ENCODE measurements at places on chromosomes 7 and 10.

DNA sequence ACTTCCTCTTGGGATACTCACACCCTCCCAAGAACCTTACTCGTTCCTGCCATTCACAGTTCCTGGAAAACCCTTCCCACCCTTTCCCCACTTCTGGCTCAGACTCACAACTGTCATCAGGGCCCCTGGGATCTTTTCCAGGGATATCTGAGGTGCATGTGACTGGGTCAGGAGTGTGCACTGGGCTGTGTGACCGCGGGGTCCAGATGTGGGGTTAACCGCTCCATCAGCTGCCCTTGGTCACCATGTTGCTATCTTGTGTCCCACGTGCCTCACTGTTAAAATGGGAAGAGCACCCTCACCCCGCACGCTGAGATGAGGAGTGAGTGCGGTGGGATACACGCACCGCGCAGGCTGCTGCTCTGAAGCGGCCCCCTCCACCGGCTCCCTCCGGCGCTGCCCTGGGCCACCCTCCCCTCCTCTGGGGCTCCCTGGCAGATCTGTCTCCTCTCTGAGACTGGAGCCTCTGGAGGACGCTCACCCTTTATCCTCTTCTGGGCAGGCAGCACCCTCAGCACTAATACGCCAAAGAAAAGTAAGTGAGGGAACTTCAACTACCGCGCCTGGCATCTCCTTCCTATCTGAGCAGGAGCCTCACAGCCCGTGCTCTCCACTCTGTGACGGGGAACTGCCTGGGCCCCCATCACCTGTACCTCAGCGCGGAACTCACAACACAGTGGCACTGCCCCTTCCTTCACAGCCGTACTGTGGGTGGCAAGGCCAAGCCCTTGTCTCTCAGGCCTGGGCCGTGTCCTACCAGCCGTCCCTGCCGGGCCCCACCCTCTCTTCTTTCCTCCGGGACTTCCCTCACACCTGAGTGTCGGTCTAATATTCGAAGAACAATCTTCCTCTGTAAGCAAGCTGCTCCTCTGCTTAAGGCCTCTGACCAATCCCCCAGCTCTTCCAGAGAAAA, 15.6 kb downstream of the COBL start:
- H3K27ac ChIP-seq: no peak overlapping the region
- H3K27me3 ChIP-seq: no peaks in the 10 kb centered on the region
- H3K36me3 ChIP-seq: no peaks in the 10 kb centered on the region
- no peaks in the 10 kb centered on the region for H3K4me1 ChIP-seq

- H3K36me3 ChIP-seq: no peaks in the 10 kb centered on the region
- no peak for DNase-seq
- peaks cover 6% of the 10 kb centered on the region for H3K27me3 ChIP-seq
- no peak overlapping the region for H3K4me3 ChIP-seq
Observed at GRCh38 chr7:104814126-104814525, 199.9 kb upstream of the KMT2E start.

GRCh38 chr10:25890995-25891394, 43.0 kb upstream of the MYO3A start:
- no peak for DNase-seq
- no peak overlapping the region for H3K27ac ChIP-seq

- no peaks in the 10 kb centered on the region for H3K4me1 ChIP-seq
- no peak overlapping the region for H3K4me3 ChIP-seq
- no peaks in the 10 kb centered on the region for H3K27me3 ChIP-seq
- no peak overlapping the region for H3K27ac ChIP-seq
Observed at GRCh38 chr10:31622978-31623377, 304.0 kb downstream of the ZEB1 start.

- peaks cover 22% of the 10 kb centered on the region for H3K4me1 ChIP-seq
- H3K4me3 ChIP-seq: no peak overlapping the region
- H3K27me3 ChIP-seq: no peaks in the 10 kb centered on the region
- H3K27ac ChIP-seq: no peak overlapping the region
- peaks cover 10% of the 10 kb centered on the region for H3K36me3 ChIP-seq
Observed at GRCh38 chr7:28062197-28062991, 118.2 kb downstream of the JAZF1 start.

GRCh38 chr10:132547421-132547861, 9.9 kb downstream of the INPP5A start:
- H3K4me3 ChIP-seq: no peak overlapping the region
- H3K27me3 ChIP-seq: no peaks in the 10 kb centered on the region
- H3K4me1 ChIP-seq: peaks cover 79% of the 10 kb centered on the region
- H3K27ac ChIP-seq: peak overlapping the region; percentile 68
- H3K36me3 ChIP-seq: no peaks in the 10 kb centered on the region

DNA sequence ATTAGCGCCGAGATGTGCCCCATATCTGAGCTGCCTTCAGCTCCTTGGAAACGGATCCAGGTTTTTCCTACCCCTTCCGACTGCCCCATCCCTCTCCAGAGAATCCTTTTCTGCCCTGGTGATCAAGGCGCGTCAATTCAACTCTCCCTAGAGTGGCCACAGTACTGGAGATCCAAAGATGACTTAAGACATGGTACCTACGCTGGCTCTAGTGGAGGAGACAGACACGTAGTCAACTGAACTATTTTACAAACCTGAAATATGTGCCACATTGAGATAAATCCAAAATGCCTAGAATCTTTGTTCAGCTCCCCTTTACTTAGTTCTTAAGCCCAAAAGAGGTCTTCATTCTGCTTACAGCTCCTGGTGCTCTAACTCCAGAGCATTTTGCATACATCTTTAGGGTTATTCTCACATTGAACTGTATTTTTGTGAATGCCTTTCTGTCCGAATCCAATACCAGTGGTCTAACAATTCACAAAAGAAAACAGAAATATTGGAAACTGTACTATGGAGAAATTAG, 444 bp upstream of the TNPO3 start:
- peaks cover 5% of the 10 kb centered on the region for H3K27me3 ChIP-seq
- peak overlapping the region; percentile 100 for H3K27ac ChIP-seq
- DNase-seq: no peak
- peaks cover 33% of the 10 kb centered on the region for H3K4me1 ChIP-seq

DNA sequence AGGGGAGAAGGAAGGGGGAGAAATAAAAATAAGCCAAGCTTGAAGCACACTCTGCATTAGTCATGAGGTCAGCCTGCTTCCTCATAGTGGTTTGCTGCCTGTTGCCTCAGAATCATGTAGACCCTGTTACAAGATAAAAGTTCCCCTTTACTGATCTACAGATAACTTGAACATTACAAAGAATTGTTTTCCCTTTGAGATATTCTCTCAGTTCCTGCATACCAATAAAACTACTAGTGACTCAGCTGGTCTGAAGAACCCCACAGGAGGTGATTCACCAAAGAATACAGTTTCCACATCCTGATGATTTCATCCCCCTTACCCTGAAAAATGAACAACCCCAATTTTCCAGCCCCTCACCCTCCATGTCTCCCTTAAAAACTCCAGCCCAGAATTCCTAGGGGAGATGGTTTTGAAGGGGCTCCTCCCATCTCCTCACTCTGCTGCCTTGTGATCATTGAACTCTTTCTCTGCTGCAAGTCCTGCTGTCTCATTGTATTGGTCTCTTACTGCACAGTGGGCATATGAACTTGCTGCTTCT, 31.5 kb upstream of the NRP1 start:
- H3K27ac ChIP-seq: peak overlapping the region; percentile 73
- H3K36me3 ChIP-seq: no peaks in the 10 kb centered on the region
- peaks cover 24% of the 10 kb centered on the region for H3K27me3 ChIP-seq
- no peak overlapping the region for H3K4me3 ChIP-seq
- H3K4me1 ChIP-seq: peaks cover 21% of the 10 kb centered on the region

GRCh38 chr10:131706476-131706875, 194.3 kb upstream of the PPP2R2D start:
- no peaks in the 10 kb centered on the region for H3K36me3 ChIP-seq
- H3K27me3 ChIP-seq: peaks cover 10% of the 10 kb centered on the region
- H3K4me3 ChIP-seq: no peak overlapping the region
- no peaks in the 10 kb centered on the region for H3K4me1 ChIP-seq

DNA sequence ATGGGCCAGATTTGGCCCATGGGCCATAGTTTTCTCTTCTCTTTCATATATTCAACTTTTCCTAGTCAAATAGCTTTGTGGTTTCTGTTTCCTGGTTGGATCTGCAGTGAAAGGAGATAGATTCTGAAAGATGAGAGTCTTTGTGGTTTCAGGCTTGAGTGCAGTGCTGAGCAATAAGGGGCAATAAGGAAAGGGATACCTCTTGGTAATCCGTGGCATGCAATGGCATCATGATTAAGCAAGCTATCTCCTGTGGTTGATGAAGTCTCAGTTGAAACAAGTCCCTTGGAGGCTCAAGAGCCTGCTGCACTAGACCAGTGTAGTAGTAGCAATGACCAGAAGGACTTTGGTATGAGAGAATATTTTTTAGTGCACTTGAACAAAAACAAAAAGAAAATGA, 187.7 kb upstream of the CNTNAP2 start:
- H3K36me3 ChIP-seq: no peaks in the 10 kb centered on the region
- H3K4me3 ChIP-seq: no peak overlapping the region
- no peaks in the 10 kb centered on the region for H3K27me3 ChIP-seq
- H3K4me1 ChIP-seq: no peaks in the 10 kb centered on the region
- H3K27ac ChIP-seq: no peak overlapping the region

- no peak overlapping the region for H3K27ac ChIP-seq
- H3K36me3 ChIP-seq: no peaks in the 10 kb centered on the region
- no peaks in the 10 kb centered on the region for H3K4me1 ChIP-seq
- H3K27me3 ChIP-seq: no peaks in the 10 kb centered on the region
- H3K4me3 ChIP-seq: no peak overlapping the region
Observed at GRCh38 chr7:26618449-26618848, 245.9 kb downstream of the SKAP2 start.

GRCh38 chr10:18400906-18401245, 250.5 kb downstream of the NSUN6 start:
- no peak overlapping the region for H3K27ac ChIP-seq
- no peaks in the 10 kb centered on the region for H3K36me3 ChIP-seq
- H3K4me3 ChIP-seq: no peak overlapping the region
- peaks cover 5% of the 10 kb centered on the region for H3K4me1 ChIP-seq

- H3K4me3 ChIP-seq: no peak overlapping the region
- no peak overlapping the region for H3K27ac ChIP-seq
- H3K36me3 ChIP-seq: no peaks in the 10 kb centered on the region
- DNase-seq: no peak
Observed at GRCh38 chr10:1339396-1339795, 283.2 kb downstream of the WDR37 start.

- H3K4me3 ChIP-seq: no peak overlapping the region
- peaks cover 12% of the 10 kb centered on the region for H3K27me3 ChIP-seq
- H3K27ac ChIP-seq: no peak overlapping the region
- H3K36me3 ChIP-seq: no peaks in the 10 kb centered on the region
Observed at GRCh38 chr10:69663369-69663947, 33.4 kb downstream of the FAM241B start.

- H3K27me3 ChIP-seq: peaks cover 65% of the 10 kb centered on the region
- peak; percentile 16 for DNase-seq
- no peaks in the 10 kb centered on the region for H3K36me3 ChIP-seq
- H3K4me3 ChIP-seq: peak overlapping the region; percentile 50
- no peak overlapping the region for H3K27ac ChIP-seq
Observed at GRCh38 chr10:114042895-114043531, 653 bp upstream of the ADRB1 start.

DNA sequence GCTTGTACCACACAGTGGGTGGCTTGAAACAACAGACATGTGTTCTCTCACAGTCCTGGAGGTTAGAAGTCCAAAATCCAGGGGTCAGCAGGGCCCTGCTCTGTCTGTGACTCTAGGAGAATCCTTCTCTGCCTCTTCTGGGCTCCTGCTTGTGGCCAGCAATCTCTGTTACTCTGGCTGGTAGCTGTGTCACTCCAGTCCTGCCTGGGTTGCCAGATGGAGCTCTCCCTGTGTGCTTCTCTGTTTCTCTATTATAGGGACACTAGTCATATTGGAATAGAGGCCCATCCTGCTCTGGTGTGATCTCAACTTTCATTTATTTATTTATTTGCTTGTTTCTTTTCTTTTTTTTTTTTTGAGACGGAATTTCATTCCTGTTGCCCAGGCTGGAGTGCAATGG, 276.6 kb upstream of the GALNT17 start:
- H3K36me3 ChIP-seq: no peaks in the 10 kb centered on the region
- no peak for DNase-seq

- no peaks in the 10 kb centered on the region for H3K27me3 ChIP-seq
- no peak overlapping the region for H3K27ac ChIP-seq
- no peak overlapping the region for H3K4me3 ChIP-seq
- DNase-seq: no peak
- no peaks in the 10 kb centered on the region for H3K36me3 ChIP-seq
- H3K4me1 ChIP-seq: peaks cover 19% of the 10 kb centered on the region
Observed at GRCh38 chr10:31875608-31876007, 53.0 kb downstream of the ARHGAP12 start.

- peak; percentile 68 for DNase-seq
- no peaks in the 10 kb centered on the region for H3K27me3 ChIP-seq
- peaks cover 22% of the 10 kb centered on the region for H3K4me1 ChIP-seq
- no peak overlapping the region for H3K4me3 ChIP-seq
- no peaks in the 10 kb centered on the region for H3K36me3 ChIP-seq
Observed at GRCh38 chr10:132163278-132163765, 23.4 kb upstream of the DPYSL4 start.

GRCh38 chr7:105512415-105512814, 9.7 kb downstream of the PUS7 start:
- no peaks in the 10 kb centered on the region for H3K27me3 ChIP-seq
- H3K27ac ChIP-seq: peak overlapping the region; percentile 34
- H3K4me3 ChIP-seq: no peak overlapping the region

GRCh38 chr7:98993024-98993897, 114.9 kb downstream of the TRRAP start:
- H3K27me3 ChIP-seq: no peaks in the 10 kb centered on the region
- no peak overlapping the region for H3K27ac ChIP-seq
- H3K4me1 ChIP-seq: peaks cover 24% of the 10 kb centered on the region
- no peak overlapping the region for H3K4me3 ChIP-seq

- H3K4me3 ChIP-seq: no peak overlapping the region
- DNase-seq: no peak
- H3K27ac ChIP-seq: no peak overlapping the region
- H3K36me3 ChIP-seq: no peaks in the 10 kb centered on the region
Observed at GRCh38 chr7:110922906-110923305, 168.0 kb upstream of the LRRN3 start.

DNA sequence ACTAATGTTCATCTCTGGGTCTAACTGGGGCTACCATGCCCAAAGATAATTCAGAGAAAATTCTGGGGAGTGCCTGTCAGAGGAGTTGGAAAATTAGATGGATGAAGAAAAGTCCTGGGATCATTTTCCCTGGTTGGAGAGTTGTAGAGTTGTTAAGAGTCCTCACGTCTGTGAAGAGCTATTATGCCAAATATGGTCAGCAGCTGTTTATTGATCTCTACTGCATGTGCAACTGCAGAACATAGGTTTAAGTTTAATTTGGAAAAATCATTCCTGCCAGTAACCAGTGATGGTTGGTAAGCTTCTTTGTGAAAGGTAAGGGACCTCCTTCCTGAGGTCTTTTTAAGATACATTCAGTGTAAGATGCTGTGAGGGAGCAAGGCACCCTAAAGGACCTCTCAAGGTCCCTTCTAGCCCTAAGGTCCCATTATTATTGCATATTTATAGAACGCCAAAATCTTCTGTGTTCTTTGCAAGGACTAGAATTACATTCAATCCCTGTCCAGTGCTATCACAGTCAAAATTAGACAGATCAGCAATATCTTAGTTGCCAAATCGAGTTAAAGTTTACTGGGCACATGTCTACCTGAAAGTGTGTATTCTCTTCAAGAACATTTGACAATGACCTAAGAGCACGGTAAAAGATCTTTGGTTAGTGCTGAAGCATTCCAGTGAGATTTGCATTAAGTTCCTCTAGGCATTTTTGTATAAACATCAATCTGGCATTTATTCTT, 62.7 kb downstream of the VTI1A start:
- no peak for DNase-seq
- peaks cover 6% of the 10 kb centered on the region for H3K36me3 ChIP-seq
- no peak overlapping the region for H3K4me3 ChIP-seq
- H3K4me1 ChIP-seq: peaks cover 12% of the 10 kb centered on the region
- no peaks in the 10 kb centered on the region for H3K27me3 ChIP-seq
